ENCODE measurements at places on chromosomes 2 and 18.

DNA sequence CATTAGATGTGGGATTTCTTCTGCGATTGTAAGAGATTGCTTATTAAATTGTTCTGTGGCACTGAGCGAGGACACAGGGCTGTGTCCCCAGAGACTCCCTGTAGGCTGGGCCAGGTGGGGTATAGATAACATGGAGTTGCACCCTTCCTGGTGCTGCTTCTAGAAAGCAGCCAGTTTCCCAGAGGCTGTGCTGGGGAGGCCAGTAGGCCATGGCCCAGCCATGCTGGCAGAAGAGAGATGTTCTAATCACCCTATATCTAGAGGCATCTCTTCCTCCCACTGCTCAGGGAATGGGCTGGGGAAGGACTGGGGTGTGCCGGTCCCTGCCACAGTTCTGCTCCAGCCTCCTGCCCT, 66.9 kb downstream of the HS1BP3 start:
- DNase-seq: no peak

GRCh38 chr2:227971619-227972230, 100.3 kb downstream of the DAW1 start:
- DNase-seq: no peak

GRCh38 chr2:10042301-10043161, 819 bp upstream of the KLF11 start:
- DNase-seq: peak; percentile 22

DNA sequence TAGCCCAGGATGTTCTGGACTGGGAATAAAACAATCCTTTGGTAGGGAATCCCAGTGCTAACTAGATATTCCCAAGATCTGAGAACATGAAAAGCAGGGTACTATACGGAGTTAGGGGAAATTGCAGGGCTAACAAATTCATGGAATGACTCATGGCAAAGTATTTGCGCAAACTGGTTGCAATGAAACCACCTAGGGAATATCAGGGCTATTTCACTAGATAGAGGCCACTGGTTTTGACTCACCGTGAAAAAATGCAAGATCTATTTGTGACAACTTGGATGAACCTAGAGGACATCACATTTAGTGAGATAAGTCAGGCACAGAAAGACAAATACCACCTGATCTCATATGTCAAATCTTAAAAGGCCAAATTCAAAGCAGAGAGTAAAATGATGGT, 233.3 kb downstream of the MBD2 start:
- no peak for DNase-seq

GRCh38 chr2:47019961-47020681, 104.5 kb upstream of the MCFD2 start:
- no peak for DNase-seq

GRCh38 chr2:128841803-128842202, 523.1 kb upstream of the HS6ST1 start:
- no peak for DNase-seq

GRCh38 chr2:99111236-99111635, 30.3 kb upstream of the C2orf15 start:
- no peak for DNase-seq

DNA sequence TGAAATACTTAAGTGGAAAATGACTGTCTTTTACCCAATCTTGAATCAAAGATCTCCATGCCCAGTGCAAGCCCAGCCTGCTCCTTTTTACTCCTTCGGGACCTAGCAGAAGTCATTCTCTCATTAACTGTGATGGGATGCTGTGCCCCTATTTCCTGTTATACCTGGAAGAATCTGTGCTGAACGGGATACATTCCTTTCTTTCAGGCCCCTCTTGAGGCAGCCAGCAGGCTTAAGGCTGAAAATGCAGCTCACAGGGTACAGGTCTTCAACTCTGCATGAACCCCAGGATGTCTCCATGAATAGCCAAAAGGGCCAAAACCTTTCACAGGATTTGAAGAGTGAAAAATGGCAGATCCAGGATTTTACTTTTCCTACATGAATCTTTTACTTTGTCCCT, 784.8 kb upstream of the KLHL29 start:
- no peak for DNase-seq
